ENCODE measurements at places on chromosomes 4 and X.

DNA sequence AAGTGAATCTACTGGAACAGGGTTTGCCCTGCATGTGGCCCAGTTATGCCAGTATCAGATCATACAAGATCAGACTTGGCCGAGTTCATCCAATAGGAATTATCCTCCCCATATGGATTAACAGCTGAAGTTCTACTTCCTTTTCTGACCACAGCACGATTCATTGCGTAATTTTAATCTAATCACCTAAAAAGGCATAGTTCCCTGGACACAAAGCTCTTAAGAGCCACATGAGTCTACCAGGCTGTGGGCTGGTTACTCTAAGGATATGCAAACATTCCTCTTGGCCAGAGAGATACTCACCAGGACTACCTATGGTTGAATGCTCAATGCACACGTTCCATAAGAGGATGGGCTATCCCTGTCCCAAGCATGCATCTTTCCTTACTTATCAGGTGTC, 46.9 kb downstream of the CHST7 start:
- DNase-seq = no peak

GRCh38 chrX:48938721-48939425, 18.5 kb downstream of the OTUD5 start:
- no peak for DNase-seq

DNA sequence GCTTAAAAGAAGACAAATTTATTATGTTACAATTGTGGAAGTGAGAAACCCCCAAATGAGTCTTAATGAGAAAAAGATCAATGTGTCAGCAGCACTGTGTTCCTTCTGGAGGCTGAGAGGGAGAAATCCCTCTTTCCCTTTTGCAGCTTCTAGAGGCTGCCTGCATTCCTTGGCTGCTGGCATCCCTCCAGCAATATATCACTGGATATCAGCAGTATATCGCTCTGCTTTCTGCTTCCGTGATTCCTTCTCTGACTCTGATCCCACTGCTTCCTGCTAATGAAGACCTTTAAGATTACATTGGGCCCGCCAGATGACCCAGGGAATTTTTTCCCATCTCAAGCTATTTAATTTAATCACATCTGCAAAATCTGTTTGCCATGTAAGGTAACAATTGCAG, 1008.0 kb downstream of the RAPGEF2 start:
- no peak for DNase-seq

DNA sequence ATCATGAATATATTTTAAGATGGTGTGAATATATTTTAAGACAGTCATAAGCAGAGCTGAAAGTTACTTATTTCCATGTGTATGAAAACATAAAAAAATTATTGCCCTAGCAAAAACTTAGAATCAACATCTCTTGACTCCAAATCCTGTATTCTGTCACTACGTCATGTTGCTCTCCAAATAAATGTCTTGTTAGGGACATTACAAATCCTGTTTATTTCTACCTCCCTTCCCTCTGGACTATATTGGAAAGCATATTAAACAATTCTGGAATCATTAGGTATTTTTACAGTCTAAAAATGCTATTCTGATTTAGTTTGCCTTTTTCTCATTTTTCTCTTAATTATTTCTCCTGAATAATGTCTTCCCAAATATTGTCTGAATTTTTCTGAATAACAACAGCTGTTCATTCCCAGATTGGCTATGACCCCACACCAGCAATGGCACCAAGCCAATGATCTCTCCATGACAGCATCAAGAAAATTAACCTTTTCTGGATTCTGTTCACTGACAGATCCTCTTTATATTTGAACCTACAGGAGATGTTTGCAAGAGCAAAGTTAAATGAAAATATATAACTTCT, 523.1 kb downstream of the IQCM start:
- DNase-seq = no peak

DNA sequence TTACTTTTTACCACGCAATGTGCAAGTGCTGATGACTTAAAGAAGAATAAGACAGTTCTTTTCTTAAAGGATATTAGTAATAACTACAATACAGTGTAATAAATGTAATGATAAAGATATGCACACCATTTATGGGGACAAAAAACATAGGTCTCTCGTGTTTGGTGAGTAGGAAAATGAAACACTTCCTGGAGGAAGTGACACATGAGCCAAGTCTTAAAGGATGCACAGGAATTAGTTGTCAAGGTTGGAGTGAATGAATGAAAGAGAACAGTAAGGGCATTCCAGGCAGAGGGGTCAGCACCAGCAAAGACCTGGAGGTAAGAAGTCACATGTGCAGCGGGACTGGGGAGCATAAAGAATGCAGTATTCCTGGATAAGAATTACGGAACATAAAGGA, 112.7 kb downstream of the SH3RF1 start:
- no peak for DNase-seq
